ENCODE measurements at places on chromosomes 4 and X. TPM values are rescaled to one million over a fixed set of nuclear protein-coding genes. Genes with fewer than 3 reads are reported as not detected.

Gene ODAPH
- total RNA-seq = not detected

Gene FANCB
- total RNA-seq = 2.4 TPM

Gene TBC1D9
- 26.5 TPM for total RNA-seq

Gene RPS6KA6
- total RNA-seq = 3.2 TPM

Gene EDNRA
- 7.5 TPM for total RNA-seq

Gene COX18
- 27.7 TPM for total RNA-seq

Gene NHSL2
- under 0.01 TPM for total RNA-seq

Gene FRAS1
- 5.8 TPM for total RNA-seq

Gene FOXR2
- not detected for total RNA-seq

Gene KLF8
- 3.8 TPM for total RNA-seq

Gene DKK2
- under 0.01 TPM for total RNA-seq

Gene PNMA5
- total RNA-seq = not detected

Gene SPANXB1
- not detected for total RNA-seq

Gene H2BW2
- not detected for total RNA-seq

Gene TRPC5OS
- not detected for total RNA-seq

Gene ZNF630
- total RNA-seq = 3.0 TPM

Gene GPM6B
- total RNA-seq = 0.21 TPM

Gene SYN1
- not detected for total RNA-seq

Gene LPAR4
- not detected for total RNA-seq

Gene ATP2B3
- total RNA-seq = not detected

Gene ZFP92
- total RNA-seq = 0.72 TPM

Gene CENPVL2
- not detected for total RNA-seq

Data from tracheal epithelial cell (primary cell).